Activated CD4-positive, alpha-beta T cell treated with anti-CD3 and anti-CD28 coated beads for 1 hour (primary cell): ENCODE measurements at places on chromosomes 4 and X.

- DNase-seq, result no peak
Observed at GRCh38 chr4:168163106-168163505, 70.8 kb downstream of the ANXA10 start.

GRCh38 chr4:105386012-105386411 is 87.8 kb downstream of the PPA2 start:
- no peak for DNase-seq

GRCh38 chr4:103786014-103786413 is 66.2 kb upstream of the TACR3 start:
- no peak for DNase-seq

GRCh38 chrX:13305108-13305507 is 14.7 kb downstream of the ATXN3L start:
- DNase-seq, result no peak

DNA sequence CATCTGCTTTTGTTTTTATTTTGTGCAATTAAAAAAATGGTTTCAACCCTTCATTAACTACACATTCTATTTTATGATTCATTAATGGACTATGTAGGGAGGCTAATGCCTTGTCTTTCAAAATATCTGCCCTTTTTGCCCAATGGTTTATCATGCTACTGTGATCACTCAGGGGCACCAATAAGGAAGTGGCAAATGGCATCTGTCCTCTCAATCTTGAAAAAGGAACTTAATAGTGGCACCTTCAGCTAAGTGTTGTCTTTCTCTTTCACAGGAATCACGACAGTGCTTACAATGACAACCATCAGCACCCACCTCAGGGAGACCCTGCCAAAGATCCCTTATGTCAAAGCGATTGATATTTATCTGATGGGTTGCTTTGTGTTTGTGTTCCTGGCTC is 57.1 kb downstream of the COMMD8 start:
- no peak for DNase-seq

- no peak for DNase-seq
Observed at GRCh38 chr4:32031026-32031425, 1310.9 kb downstream of the PCDH7 start.

GRCh38 chr4:3767570-3768288 is 1.5 kb downstream of the ADRA2C start:
- no peak for DNase-seq

- no peak for DNase-seq
Observed at GRCh38 chr4:125008676-125009075, 296.1 kb upstream of the ANKRD50 start.

DNA sequence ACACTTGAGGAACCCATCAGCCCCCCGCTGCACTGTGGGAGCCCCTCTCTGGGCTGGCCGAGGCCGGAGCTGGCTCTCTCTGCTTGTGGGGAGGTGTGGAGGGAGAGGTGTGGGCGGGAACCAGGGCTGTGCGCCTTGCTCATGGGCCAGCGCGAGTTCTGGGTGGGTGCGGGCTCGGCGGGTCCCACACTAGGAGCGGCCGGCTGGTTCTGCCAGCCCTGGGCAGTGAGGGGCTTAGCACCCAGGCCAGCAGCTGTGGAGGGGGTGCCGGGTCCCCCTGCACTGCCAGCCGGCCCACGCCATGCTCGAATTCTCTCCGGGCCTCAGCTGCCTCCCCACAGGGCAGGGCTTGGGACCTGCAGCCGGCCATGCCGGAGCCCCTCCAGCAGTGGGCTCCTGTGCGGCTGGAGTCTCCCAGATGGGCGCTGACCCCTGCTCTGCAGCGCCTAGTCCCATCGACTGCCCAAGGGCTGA is 430.2 kb downstream of the FAT4 start:
- DNase-seq, result no peak
